ENCODE measurements at places on chromosomes 7 and 10.

DNA sequence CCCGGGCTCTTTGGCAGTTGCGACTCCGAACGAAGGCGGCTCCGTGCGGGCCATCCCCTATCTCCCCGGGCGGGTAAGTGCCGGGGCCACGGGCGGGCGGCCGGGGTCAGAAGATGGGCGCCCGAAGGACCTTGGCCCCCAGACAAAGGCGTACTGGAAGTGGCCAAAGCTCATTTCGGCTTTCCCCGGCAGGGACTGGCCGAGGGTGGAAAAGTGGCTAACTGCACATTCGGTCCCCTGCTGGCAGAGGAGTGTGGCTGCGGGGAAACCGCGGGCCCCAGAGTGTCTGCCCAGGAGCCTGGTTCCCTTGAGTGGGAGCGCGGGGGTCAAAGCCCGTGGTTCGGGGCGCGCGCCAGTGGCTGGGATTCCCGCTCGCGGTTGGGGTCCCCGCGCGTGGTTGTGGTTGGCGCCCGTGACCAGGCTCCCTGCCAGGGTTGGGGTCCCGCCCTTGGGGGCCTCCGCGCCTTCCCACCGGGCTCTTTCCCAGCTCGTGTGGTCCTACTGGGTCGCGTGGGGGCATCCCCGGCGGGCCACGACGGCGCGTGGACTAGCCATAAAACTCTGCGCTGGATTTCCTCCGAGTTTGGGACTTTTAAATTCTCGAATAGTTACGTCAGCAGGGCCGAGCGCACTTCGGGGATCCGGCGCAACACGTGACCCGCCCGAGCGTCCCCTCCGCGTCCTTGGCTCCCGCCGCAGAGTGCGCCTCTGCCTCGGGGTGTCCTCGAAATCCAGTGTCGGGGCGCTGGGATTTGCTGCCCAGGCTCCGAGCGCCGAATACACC is 124.4 kb downstream of the TACC2 start:
- DNase-seq, result peak; percentile 43

- no peak for DNase-seq
These were observed 397.0 kb downstream of the CALN1 start for GRCh38 chr7:72015136-72015535.

DNA sequence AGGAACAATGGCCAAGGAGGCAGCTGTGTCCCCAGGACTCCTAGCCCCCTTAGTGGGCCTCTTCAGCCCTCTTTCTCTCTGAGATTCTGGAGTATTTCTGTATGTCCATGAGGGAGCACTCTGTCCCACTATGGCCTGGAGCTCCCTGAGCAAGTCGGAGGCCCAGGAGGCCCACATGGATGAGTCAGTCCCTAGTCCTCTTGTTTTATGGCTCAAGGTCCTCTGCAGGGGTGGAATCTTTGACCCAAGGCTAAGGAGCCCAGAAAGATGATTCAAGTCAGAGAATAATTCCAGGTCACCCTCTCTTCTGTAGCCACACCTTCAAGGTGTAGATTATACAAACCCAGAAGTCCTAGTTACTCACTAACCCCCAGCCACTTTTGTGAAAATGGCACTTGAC is 125.6 kb downstream of the PLXNA4 start:
- DNase-seq, result no peak

GRCh38 chr7:39421251-39421650 is 145.0 kb upstream of the YAE1 start:
- DNase-seq, result no peak

DNA sequence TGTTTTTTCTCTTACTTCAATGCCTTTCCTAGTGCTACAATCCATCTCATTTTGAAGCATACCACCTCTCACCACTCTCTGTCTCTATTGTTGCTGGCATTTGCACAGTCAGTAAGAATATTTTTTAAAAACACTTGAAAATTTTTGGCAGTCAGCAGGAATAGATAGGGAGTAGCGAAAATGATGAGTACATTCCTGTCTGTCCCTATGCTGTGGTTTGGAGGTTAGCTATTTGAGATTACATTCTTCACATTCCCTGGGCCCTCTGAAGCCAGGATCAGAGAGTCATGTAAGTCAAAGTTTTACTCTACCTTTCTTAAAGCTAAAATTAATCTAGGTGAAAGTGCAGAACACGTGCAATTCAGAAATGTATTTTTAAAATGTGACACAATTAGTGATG is 53.0 kb upstream of the MAGI2 start:
- DNase-seq, result no peak

DNA sequence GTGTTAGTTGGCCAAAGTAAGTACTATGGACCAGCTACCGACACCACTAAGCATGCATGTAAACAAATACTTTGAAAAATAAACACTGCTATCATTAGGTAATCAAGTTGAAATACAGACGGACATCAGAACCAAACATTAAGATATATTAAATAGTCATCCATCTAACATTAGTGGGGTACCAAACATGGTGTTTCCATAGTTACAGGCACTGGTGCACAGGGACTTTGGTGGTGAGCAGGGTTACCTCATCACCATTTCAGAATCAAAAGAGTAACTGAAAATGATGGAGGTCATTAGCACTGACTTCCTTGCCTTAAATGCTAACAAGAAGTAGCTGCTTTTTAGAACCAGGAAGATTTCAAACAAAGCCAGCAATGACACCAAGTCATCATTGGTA is 23.9 kb downstream of the EBLN1 start:
- no peak for DNase-seq

GRCh38 chr7:44158873-44159631 is 17.9 kb upstream of the MYL7 start:
- no peak for DNase-seq

DNA sequence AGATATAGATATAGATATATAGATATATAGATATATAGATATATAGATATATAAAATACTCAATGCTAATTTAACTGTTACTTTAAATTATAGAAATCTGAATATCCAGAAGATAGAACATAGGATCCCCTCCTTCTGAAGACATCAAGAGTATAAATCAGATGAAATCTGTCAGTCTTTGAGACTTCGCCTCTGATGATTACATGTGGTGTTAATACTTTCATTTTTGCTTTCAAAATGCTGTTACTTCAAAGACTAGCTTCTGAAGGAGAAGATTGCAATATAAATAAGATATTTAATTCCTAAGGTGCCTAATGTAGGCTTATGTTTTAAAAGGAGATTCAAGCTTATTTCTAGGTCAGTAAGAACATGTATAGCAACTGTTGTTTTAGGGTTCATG is 180.4 kb downstream of the TSPAN12 start:
- DNase-seq, result no peak

DNA sequence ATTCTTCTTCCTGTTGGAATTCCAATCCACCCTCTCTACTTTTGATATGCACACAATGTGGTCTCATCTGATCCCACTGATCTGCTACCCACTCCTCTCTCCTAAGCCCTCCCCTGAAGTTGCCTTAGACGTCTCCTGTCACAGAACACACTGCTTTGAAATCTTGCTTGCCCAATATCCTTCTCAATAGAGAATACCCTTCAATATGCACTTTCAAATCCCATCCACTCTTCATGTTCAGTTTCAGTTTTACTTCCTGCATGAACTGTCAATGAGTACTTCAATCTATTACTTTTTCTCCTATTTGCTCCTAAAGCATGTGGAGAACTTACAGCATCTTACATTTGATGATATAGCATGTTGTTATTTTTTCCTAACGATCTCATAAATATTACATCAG is 93.5 kb downstream of the UPF2 start:
- no peak for DNase-seq

- no peak for DNase-seq
These were observed 180.2 kb upstream of the FZD8 start for GRCh38 chr10:35822316-35822715.

GRCh38 chr10:58399410-58399809 is 14.2 kb downstream of the TFAM start:
- DNase-seq, result no peak

- DNase-seq, result peak; percentile 80
These were observed 42.8 kb upstream of the GNA12 start for GRCh38 chr7:2886900-2887299.

GRCh38 chr10:78925800-78926319 is 142.9 kb upstream of the ZMIZ1 start:
- no peak for DNase-seq

- DNase-seq, result no peak
These were observed 104.2 kb upstream of the EEPD1 start for GRCh38 chr7:36048902-36049240.

DNA sequence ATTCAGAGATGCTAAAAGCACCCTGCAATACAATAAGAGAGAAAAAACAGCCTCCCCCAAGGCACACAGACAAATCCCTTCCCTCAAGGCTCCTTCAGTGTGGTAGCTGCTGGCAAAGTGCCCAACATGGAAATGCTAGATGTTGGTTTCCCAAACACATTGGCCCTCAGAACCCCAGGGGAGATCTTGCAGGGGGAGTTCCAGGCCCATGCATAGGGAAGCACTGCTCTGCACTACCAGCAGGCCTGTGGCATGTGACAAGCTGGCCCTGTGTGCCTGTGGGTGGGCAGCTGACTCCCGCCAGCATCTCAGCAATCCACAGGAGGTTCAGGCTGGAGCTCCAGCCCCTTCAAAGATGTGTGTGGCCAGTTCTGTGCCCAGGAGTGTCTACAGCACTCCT is 16.8 kb upstream of the CSGALNACT2 start:
- DNase-seq, result peak; percentile 70

DNA sequence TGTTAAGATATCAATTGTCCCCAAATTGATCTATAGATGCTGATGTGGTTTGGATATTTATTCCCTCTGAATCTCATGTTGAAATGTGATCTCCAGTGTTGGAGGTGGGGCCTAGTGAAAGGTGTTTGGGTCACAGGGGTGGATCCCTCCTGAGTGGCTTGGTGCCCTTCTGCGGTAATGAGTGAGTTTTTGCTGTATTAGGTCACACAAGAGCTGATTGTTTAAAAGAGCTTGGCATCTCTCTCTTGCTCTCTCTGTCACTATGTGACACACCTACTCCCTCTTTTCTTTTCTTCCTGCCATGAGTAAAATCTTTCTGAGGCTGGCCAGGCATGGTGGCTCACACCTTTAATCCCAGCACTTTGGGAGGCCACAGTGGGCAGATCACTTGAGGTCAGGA is 98.2 kb upstream of the KAT6B start:
- DNase-seq, result no peak

DNA sequence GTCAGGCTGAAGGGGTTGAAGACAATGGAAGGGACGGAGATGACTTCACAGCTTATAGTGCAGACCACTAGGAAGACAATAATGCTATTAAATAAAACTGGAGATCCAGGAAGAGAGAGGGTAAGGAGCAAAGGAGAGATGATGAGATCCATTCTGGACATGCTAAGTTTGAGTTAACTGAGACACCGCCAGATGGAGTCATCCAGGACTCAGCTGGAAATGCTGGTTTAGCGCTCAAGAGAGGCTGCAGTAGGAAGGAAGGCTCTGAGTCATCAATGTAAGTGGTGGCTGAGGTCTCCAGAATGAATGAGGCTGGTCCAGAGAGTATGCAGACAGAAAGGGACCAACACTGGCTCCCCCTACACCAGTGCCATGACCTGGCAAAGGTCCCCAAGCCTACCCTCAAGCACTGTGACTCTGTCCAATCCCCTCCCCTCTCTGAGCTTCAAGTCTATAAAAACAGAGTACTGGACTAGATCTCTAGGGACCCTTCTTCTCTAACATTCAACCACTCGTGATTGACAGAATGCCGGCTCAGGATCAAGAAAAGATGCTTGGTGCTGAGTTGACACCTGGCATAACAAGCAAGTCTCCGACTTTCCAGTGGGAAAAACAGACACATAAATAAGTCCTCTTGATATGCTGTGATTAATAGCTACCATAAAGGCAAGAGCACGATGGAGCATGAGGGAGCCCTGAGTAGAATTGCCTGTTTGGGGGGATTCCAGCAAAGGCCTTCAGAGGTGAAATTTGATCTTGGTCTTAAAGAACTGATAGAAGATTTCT is 8.9 kb downstream of the GFRA1 start:
- DNase-seq, result no peak

GRCh38 chr10:103717341-103718246 is 137.8 kb downstream of the SH3PXD2A start:
- no peak for DNase-seq

GRCh38 chr7:37930226-37930948 is 9.9 kb downstream of the EPDR1 start:
- no peak for DNase-seq

Data from hematopoietic multipotent progenitor cell (in vitro differentiated cells).